ENCODE measurements at places on chromosomes 7 and 10.

DNA sequence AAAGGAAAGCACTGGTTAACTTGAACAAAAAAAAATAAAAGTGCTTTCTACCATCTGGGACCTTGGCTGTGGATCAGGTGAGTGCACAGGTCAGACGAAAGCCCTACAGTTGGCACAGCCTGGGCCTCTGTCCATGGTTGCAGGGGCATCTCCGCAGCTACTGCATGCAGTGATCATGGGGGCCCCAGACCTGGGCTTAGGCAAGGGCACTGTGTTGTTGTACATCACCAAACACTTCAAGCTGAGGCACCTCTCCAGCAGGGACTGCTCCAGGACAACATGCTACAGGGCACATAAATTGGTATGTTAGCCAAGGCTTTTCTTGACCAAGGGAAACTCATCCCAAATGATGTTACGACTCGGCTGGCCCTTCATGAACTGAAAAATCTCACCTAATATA, 23.5 kb downstream of the KLHL7 start:
- DNase-seq: no peak

DNA sequence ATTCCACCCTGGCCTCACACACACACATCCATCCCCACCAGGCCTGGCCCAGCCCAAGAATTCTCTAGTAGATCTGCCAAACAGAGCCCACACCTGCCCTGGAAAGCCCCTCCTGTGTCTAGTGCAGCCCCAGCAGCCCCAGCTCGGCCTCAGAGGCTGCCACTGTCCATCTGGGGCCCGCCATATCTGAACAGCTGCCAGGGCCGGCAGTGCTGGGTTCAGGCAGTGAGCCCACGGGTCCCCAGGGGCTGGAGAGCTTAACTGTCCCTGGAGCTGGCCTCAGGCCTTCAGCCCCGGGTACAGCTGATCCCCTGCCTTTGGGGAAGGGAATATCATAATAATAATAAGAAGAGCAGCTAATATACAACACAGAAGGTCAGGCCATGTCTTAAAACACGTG, 574 bp downstream of the MYL10 start:
- DNase-seq: no peak

DNA sequence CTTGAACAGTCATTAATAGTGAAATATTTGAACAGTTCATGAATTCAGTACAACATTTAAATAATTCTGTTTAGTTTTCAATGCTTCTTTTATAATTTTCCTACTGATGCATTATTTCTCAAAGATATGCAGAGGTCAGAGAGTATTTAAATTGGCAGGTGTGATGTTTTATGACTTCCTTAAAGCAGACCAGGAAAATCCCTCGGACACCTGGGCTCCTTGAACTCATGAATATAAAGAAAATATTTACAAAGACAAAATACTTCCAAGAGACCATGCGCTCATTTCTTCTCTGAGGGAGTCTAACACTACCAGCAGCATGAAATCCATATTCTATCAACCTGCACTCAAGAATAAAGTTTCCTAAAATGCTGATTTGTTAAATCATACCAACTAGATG, 127.6 kb downstream of the IPMK start:
- no peak for DNase-seq

GRCh38 chr7:48628793-48629349, 295.5 kb upstream of the CDC14C start:
- DNase-seq: no peak

- DNase-seq: peak; percentile 47
These were observed 23.9 kb downstream of the NRF1 start for GRCh38 chr7:129635300-129636029.

GRCh38 chr10:33412241-33412640, 77.8 kb upstream of the NRP1 start:
- DNase-seq: no peak

DNA sequence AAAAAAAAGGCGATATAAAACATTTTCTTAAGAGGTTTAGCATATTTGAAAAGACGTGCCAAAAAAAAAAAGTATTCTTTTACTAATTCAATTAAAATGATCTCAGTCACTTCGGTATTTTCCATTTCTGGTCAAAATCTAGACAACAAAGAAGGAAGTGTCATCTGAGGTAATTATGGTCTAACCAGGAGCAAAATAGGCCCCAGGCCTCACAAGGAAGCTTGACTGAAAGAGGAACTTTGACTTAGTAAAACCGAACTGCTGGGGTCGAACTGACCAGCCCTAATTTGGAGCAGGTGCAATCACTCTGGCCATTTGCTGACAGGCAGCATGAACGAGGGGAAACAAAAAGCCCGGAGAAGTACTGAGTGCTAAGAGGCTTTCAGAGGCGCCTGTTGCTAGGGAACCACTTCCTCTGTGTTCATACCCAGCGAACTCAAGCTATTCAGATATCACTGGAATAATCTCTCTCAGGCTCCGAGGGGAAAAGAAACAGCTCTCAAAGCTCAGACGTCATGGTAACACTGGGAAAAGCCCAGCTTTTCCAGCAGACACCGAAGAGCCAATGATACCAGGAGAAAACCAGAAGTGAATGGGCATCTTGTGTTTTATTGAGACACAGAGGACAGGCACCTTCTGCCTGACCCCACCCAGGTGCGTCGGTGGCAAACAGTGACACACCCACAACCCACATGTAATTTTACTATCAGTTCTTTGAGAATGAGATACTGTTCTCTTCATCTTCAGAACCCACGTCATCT, 126.5 kb downstream of the FAM107B start:
- DNase-seq: peak; percentile 42

DNA sequence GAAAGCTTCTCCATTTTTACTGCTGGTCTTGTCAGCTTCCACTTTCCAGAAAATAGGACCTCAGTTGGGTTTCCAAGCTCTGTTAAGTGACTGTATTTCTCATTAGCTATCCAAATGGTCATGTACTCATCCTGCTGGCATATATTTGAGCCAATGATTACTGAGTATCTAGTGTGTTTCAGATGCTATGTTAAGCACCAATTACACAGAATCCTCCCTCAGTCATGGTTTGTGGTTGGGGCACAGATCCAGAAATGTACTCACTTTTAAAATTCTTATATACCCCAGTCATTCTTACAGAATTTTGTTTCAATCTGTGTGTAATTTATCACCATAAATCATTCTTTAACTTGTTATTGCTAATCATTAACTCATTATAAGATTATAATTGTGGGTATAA, 362.3 kb upstream of the MTPN start:
- DNase-seq: no peak

GRCh38 chr10:101450277-101451080, 96.5 kb downstream of the BTRC start:
- DNase-seq: no peak

- DNase-seq: no peak
These were observed 11.8 kb upstream of the DDIT4 start for GRCh38 chr10:72261784-72262404.

DNA sequence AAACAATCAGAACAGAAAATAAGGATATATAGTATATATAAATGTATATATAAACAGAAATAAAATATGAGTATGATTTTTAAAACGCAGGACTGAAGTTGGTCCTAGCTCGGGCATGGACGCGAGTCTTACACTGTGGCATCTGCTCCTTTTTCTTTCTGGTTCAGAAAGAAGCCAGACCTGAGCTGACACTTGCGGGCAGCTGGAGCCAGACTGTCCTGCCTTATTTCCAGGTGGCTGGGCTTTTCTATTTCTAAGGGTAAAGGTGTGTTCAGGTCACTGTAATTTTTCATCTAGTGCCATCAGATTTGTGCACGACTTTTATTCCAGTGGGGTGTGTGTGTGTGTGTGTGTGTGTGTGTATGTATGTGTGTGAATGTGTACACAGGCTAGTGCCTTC, 166.4 kb downstream of the GALNT17 start:
- DNase-seq: no peak

DNA sequence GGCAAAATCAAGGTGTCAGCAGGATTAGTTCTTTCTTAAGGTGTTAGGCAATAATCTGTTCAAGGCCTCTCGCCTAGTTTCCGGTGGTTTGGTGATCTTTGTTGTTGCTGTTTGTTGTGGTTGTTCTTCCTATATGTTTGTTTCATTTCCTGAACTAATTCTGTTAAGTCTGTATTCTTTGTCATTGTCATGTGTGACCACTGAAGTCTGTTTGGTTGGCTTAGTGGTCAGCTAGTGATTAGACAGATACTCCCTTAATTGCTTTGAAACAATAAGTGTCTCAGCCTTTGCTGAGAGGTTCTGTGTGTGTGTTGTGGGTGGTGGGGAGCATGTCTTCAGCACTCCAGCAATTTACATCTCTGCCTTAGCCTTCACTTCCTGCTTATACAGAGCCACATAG, 46.0 kb downstream of the ABCC2 start:
- DNase-seq: no peak

DNA sequence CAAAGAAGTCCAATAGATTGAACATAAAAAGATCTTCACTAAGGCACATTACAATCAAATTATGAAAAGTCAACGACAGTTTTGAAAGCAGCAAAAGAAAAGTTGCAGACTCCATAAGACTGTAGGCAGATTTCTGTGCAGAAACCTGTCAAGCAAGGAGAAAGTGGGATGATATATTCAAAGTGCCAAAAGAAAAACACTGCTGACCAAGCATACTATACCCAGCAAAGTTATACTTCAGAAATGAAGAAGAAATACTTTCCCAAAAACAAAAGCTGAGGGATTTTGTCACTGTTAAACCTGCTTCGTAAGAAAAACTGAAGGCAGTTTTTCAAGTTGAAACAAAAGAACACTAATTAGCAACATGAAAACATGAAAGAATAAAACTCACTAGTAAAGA, 145.5 kb downstream of the ZEB1 start:
- DNase-seq: no peak

GRCh38 chr7:113004726-113005454, 81.7 kb downstream of the GPR85 start:
- DNase-seq: no peak

DNA sequence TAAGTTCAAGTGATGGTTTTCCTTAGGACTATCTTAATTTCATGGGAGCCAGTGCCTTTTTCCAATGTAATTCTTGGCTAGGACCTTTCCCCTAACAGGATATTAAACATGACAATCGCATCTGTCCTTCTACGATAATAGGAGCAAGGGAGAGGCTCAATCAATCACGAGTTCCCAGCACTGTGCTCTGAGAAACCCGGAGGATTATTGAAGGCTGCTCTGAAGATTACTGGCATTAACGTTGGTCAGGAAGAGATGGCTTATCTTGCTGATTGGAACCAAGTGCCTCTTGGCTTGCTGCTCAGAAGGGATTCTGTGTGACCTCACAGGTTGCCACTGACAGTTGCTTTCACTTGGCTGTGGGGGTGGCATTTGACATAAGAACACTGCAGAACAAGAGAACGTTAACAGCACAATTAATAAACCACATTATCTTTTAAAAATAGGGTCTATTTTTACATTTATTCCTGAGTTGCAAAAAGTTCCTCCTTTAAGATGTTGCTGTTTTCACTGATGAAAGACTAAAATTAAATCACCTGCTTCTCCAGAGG, 252.1 kb upstream of the TAC1 start:
- no peak for DNase-seq

GRCh38 chr7:44911911-44912310, 26.6 kb upstream of the PURB start:
- no peak for DNase-seq

DNA sequence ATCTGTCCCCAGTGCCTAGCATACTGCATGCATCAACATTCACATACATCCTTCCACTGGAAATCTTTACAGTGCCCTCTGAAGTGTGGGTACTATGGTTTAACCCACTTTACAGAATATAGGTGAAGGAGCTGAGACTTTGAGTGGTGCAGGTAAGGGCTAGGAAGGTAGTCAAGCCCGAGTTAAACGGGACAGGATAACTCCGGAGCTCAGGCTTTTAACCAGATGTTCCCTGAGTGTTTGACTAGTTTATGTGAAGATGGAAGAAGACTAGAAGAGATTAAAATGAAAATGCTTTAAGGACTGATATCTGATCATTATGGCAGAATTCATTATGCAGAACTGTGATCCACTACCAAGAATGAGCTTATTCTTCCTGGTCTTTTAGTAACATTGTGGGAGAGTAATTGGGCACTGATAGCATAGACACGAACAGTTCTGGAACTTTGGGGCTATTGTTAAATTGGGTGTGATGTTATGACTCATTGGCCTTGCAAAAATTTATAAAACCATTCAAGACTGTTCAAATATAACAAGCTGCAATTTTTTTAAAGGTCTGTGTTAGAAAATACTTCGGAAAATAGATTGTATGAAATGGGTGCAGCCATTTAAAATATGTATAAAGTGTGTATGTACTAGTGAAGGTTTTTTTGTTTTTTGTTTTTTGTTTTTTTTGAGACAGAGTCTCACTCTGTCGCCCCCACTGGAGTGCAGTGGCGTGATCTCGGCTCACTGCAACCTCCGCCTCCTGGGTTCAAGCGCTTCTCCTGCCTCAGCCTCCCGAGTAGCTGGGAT, 4.4 kb downstream of the CUL1 start:
- no peak for DNase-seq

DNA sequence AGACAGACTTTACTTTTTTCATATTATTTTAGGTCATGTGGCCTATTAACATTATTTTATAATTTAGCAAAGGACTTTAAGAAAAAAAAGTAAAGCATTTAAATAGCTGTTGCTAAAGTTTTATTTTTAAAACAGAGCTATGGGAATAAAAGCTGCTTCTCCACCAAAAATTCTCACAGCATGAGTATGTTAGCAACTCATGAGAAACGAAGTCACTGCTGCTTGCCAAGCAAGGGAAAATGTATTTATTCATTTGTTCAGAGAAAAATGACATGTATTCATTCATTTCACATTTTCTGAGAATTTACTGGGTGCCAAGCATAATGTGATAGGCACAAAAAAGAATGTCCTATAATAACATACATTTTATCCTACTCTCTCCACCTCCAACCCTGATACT, 5.1 kb downstream of the LRRC72 start:
- no peak for DNase-seq

GRCh38 chr7:23353172-23353571, 54.0 kb downstream of the MALSU1 start:
- DNase-seq: no peak

DNA sequence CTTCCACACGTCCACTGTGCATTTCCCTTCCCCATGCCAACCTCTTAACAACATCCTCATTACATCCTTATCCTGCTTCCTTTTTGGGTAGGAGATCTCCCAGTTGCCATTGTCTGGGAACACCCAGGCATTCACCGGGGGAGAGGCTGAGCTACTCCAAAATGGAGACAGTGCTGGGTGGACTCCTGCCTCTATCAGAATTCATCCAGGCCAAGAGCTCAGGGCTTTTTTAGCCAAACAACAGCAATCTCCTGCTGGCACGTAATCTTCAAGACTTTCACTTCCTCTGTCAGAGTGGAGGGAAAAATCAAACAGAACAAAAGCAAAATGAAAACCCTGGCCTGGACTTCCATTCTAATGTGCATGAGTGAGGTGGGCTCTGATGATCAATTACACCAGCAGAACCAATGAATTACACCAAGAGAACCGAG, 245.0 kb downstream of the PRPF18 start:
- DNase-seq: no peak

DNA sequence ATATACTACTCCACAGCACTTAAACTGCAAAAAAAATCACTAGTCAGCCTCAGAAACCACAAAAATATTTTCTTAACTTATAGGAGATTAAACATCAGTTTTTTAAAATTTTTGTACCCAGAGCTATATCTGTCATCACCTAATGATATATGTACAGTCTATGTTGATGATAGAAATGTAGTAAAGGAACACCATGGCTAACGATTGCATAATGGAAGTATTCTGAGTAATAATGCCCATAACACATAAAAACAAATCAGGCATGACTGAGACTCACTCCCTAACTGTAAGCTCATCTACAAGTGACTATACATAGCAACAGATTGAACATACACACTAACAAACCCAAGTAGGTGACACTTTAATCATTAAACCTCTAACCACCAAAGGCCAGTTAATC, 51.3 kb downstream of the TSPAN12 start:
- no peak for DNase-seq

GRCh38 chr7:18508443-18509427, 13.2 kb downstream of the HDAC9 start:
- no peak for DNase-seq

All from effector CD8-positive, alpha-beta T cell (primary cell).